ENCODE measurements at places on chromosomes 7 and 10.

DNA sequence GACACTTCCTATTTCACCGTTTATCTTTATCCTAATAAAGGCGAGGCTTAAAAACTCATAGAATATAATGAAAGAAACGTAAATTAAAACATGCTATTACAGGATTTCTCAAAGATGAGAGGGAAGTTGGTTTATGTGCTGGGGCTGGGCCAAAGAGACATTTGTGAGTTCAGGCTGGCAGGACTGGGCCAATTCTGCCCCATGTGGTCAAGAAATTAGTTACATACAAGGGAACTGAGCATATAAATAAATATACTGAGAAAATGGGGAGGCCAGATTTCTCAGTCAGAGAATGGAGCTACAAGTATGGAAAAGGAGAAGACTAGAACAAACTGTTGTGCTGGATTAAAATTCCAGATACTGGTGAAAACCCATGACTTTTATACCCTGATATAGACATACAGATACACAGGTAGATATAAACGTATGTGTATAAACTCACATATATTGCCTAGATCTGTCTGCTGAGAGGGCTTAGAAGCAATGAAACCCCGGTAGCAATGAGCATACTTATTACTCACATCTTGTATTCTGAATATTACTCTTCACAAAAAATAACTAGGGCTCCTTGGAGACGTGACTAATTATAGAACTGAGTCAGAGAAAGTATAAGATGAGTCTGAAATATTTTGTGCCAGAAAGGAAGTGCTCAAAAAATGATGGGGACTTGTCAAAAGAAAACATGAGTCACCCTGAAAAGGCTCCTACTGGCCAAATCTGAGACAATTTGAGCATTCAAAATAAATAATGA is 155.7 kb upstream of the FGFR2 start:
- DNase-seq, result no peak

- DNase-seq, result no peak
Observed at GRCh38 chr7:151308791-151309190, 32.8 kb upstream of the NUB1 start.

DNA sequence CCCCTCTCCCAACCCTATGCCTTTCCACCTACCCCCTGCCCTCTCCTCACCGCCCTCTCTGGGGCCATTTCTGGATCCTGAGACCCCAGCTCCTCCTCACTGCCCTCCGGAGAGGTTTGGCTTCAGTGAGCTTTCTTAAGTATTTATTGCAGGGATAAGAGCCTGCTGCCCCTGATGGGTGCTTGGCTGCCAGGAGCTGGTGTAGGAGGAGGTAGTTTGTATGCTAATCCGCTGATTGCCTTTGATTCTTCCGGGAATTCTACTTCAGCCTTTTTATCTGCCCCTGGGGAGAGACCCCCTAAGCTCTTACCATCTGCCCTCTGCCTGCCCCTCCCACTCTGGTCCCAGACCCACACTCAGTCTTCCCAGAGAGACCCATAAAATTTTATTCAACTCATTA is 263.5 kb upstream of the PODXL start:
- no peak for DNase-seq

DNA sequence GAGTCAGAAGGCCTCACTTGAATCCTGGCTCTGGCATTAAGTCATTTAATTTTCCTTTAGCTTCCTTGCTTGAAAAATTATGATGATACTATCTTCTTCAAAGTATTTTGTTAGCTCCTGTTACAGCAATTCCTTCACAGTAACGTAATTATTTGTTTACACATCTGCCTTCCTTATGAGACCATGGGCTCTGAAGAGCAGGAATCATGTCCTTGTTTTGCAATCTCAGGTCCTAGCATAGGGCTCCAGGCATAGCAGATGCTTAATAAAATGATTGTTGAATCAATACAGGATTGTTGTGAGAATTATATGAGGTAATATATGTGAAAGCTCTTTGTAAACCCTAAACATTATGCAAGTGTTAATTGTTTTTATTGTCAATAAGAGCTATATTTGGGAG is 25.5 kb downstream of the KLHDC10 start:
- no peak for DNase-seq

GRCh38 chr7:128427289-128427891 is 17.6 kb upstream of the IMPDH1 start:
- DNase-seq, result no peak

DNA sequence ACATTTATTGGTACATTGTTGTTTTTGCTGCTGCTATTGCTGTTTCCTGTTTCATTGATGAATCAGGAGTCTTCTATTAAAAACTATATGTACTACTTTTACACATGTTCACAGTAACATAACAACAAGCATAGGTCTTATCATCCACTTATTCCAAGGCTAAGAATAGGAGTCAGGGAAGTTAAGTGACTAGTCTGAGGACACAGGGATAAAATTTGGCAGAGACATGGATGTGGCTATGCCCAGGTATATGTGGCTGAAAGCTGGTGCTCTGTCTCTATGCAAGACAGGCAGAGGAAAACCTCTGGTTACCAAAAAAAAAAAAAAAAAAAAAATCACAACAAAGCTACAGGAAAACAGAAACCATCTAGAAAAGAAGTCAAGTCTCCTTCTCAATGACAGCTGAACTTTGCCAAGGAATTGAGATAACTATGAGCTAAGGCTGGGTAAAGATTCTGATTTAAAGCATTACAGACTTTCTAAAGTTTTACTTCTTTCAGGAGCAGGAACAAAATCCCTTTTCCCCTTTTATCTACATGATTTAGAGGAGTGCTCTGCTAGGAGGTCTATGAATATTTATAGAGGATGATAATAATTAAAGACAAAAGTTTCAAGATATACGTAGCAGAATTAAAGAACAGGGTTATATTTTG is 70.0 kb downstream of the GPR141 start:
- no peak for DNase-seq

GRCh38 chr10:101120884-101121653 is 10.0 kb upstream of the TLX1 start:
- no peak for DNase-seq

DNA sequence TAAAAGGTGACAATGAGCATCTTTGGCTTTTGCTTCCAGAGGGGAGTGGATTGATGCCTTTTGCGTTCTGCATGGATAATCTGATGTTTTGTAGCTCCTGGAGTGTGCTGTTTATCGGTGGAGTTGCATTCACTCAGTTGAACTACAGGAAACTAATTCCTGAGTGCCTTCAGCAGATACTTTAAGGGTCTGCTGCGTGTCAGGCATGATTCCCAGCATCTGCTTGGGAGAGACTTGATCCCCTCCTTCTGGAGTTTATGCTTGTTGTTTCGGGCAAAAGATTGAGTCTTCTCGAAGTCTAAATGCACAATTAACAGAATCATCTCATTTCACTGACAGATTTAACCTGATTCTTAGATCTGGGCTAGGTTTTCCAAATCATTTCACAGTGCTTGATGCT is 46.2 kb downstream of the CELF2 start:
- no peak for DNase-seq

- no peak for DNase-seq
Observed at GRCh38 chr7:108114117-108114841, 15.9 kb downstream of the LAMB4 start.

DNA sequence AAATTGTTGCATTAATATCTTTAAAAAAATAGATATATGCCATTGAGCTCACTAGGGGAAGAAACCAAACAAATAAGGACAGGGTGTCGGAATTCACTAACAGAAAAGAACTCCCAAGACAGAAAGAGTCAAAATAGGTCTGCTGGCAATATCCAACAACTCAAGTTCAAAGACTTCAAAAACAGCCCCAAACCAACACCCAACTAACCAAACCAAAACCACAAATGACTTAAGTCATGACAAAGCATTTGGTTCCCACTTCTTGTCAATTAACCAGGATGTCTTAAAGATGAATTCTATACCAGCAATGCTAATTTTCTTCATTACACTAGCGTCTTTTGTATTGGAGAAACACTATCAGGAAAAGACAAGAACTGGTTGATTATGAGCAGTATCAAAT is 249.0 kb upstream of the PLXNA4 start:
- DNase-seq, result no peak

DNA sequence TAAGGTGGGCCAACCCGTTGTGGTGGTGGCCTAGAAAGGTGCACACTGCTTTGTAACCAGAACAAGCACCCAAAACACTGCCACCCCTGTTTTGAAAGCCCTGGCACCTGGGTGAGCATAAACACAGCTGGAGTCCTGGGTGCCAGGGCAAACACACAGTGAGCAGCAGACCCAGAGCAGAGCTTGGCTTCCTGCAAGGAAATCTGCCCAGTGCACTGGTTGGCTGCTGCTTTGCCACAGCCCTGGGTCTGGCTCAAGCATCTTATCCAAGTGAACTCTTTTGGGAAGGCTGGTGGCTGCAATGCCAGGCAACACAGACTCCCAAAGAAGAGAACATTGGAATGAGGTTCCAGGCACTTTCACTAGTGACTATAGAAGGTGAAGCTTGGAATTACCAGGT is 145.5 kb upstream of the PDE1C start:
- DNase-seq, result no peak

DNA sequence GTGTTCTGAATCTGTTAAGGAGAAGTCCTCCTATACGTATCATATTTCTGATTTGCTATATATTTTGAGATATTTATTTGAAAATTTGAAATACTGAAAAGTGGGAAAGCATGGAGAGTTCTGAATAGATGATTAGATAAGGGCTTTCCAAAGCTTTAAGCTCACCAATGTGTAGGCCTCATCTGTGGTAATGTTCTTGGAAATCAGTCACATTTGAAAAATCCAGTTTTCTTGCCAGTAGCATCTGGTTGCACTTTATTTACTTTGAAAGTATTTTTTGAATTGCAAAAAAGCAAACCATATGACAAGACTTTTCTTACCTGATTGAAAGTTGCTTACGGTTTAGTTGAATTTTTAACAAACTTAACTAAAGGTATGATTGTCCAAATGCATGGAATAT is 21.7 kb downstream of the ADD3 start:
- DNase-seq, result no peak

- DNase-seq, result no peak
Observed at GRCh38 chr10:120705309-120705708, 145.9 kb upstream of the WDR11 start.

GRCh38 chr7:36005876-36006275 is 147.2 kb upstream of the EEPD1 start:
- DNase-seq, result no peak

- no peak for DNase-seq
Observed at GRCh38 chr10:47121336-47121735, 178.7 kb upstream of the GDF10 start.

- DNase-seq, result no peak
Observed at GRCh38 chr10:117899181-117899683, 147.5 kb downstream of the RAB11FIP2 start.

DNA sequence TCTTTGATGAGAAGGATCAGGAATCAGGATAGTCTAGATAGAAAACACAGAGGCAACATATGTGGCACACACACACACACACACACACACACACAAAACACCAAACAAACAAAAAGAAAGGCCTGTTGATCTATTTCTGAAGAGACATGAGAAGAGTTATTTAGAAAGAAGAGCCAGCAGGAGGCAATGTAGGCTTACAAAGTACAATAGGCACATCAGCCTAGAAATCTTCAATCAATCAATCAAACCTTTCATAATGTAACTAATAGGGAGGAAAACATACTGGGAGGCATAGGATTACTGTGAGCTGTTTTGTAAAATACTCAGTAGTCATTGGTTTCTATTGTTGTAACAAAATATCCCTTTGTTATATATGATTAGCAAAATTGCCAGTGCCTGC is 47.3 kb upstream of the TES start:
- DNase-seq, result no peak

DNA sequence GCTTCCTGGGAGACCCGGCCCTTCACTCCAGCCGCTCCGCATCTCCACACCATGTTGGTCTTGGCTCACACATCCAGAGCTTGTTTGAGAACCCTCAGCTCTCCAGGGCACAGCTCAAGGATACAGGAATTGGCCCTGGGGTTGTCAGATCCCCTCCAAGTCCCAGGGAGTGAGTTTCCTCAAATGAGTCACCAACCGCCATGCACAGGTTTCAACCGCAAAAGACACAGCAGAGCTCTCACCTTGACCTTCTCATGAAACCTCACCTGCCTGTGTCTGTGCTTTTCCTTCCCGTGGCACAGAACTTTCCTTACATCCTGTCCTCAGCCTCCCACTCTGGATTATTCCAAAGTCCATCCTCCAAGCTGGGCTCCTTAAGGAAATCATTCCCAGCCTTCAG is 20.6 kb downstream of the AZGP1 start:
- DNase-seq, result no peak

DNA sequence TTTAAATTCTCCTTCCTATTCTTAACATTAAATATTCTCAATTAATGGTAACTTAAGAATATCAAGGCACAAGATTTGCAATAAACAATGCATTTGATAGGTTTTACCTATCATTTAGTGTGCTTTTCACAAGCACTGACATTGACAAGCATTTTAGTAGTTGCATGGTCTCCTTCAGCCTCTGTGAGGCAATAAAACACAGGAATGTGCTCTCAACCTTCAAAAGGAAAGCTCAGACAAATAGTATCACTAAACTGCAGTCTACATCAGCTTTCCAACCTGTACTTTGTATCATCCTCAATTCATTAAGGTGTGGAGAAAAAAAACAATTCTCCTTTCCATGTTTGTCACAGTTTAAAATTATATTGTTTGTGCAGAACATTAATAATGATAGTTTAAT is 51.1 kb upstream of the TSPAN13 start:
- DNase-seq, result no peak

DNA sequence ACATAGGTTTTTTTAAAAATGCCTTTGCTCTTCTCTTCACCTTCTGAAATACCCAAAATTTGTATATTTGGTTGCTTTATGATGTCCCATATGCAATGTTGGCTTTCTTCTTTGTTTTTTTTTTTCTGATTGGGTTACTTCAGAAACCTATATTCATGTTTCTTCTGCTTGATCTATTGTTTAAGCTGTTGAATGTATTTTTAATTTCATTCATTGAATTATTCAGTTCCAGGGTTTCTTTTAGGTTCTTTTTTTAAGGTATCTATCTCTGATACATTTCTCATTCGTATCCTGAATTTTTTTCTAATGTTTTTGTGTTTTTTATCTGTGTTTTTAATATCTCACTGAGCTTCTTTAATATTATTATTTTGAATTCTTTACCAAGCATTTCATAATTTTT is 221.0 kb upstream of the MTPN start:
- DNase-seq, result no peak

DNA sequence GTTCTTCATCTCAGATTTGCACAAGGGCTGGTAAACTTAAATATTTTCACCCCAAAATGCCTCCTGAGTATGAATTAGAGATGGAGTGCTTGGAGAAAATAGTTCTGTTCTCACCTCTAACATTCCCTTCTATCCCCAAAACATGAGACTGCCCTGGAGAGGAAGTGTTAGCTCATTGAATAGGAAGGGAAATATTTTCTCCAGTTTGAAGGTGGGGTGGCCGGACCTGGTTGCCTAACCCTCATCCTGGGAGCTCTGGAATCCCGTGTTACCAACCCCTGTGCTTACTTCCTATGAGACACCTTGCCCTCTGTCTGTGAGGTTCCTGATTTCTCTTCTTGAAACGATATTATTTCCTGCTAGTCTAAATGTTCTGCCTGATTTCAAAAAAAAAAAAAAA is 779 bp downstream of the IFIT2 start:
- DNase-seq, result no peak

- no peak for DNase-seq
Observed at GRCh38 chr10:129879655-129880054, 84.4 kb downstream of the EBF3 start.

All from stimulated activated CD8-positive, alpha-beta memory T cell treated with anti-CD3 and anti-CD28 coated beads, Interleukin-2, amount 100 ng/mL, for 1 hour (primary cell).